ENCODE measurements at places on chromosomes 2 and 18.

- no peak for DNase-seq
These were observed 22.8 kb upstream of the VPS4B start for GRCh38 chr18:63445037-63445436.

DNA sequence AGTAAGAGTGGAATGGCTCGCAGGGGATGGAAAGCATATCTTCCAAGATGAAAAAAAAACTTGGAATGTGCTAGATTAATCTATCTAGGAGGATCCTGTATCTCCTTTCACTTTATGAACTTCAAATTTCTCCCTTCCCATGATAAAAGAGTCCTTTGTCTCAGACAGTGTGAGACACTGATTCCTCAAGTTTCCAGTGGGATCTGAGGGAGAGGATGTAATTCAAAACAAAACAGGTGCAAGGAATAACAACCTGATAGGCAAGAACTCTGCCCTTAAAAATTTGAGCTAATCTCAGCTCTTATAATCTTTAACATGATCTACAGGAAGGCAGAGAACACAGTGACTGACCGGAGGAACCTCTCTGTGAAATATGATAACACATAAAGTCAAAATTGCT, 162.0 kb upstream of the ZFP36L2 start:
- DNase-seq, result no peak

DNA sequence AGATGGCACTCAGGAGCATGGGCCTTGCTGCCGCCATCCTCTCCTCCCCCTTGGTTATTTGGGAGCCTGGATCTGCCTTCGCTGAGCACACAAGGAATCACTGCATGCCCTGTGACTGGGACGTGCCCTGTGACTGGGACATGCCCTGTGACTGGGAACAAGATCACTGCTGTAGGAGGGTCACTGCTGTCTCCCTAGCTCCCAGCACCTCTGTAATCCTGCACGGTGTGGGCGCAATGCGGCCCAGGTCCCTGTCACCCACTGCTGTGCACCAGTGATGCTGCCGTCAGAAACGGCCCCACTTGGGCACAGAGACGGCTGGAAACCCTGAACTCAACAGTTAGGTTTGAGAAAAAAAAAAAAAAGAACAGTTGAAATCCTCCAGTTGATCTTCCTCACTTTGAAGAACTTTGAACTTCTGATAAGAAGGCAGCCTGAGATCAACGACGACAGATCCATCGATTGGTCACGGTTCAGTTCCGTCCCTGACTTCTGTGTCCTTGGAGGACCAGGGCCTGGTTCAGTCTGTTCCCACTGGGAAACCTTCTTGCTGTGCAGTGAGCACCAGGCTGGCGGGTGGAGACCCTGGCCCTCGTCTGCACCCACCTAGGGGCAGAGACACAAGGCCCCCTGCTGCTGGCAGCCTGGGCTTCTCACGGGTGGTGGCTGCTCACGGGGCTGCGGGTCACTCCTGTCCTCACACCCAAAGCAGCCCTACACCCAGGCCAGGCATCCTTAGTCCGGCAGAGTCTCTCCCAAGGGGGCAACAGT, 125.9 kb downstream of the PXDN start:
- no peak for DNase-seq

DNA sequence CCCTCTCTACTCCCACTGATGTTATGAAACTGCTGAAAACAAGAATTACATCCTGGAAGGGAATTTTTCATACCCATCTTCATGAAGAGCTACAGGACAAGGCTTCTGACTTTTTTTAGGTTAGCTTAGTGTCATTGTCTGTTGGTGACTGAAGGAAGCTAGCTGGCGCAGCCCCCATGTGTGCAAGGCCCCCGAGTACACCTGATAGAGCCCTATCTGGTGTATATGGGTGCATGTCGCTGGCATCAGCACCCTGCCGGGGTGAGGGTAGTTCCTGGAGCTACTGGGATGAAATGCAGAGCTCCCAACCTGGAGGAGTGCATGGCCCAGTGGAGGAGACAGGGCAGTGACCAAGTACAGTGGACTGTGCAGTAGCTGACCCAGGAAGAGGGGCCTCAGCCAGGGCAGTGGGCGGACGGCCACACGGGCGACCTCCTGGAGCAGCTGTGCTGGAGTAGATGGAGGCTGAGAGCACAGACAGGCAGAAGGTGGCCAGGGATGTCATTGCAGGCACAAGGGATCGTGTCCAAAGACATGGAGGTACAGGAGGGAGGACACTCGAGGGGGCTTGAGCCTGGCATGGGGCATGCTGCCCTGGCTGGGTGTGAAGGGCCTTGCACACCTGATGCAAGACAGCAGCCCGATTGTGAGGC, 12.1 kb downstream of the IMPA2 start:
- no peak for DNase-seq

GRCh38 chr2:177716484-177716883, 323.9 kb downstream of the AGPS start:
- no peak for DNase-seq

DNA sequence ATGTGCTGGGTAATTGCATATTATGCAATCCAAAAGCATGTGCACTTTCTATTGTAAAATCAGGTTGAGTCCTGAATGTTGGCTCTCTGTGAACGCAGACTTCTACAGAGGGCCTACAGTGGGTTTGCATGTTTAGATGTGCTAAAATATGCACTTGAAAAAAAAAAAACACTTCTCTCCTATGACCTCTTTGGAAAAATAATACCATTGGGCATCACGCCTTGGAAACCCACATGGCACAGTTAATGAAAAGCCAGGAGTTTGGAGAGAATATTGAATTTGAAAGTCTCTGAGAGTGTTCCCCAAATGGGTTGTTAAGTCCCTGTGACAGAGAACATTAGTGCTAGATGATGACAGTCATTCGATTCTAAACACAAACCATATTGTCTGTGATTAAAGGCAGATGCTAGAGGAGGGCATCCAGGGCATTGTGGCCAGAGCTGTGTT, 710.4 kb upstream of the PIK3C3 start:
- DNase-seq, result no peak

- DNase-seq, result no peak
These were observed 74.9 kb upstream of the TAF1B start for GRCh38 chr2:9768388-9768787.

GRCh38 chr2:120536141-120536540, 190.2 kb downstream of the INHBB start:
- DNase-seq, result no peak

- DNase-seq, result no peak
These were observed 708.5 kb upstream of the SLC8A1 start for GRCh38 chr2:41160439-41160838.

GRCh38 chr2:143085125-143085784, 44.0 kb upstream of the ARHGAP15 start:
- no peak for DNase-seq

GRCh38 chr2:1907291-1907690, 163.0 kb upstream of the PXDN start:
- DNase-seq, result no peak

DNA sequence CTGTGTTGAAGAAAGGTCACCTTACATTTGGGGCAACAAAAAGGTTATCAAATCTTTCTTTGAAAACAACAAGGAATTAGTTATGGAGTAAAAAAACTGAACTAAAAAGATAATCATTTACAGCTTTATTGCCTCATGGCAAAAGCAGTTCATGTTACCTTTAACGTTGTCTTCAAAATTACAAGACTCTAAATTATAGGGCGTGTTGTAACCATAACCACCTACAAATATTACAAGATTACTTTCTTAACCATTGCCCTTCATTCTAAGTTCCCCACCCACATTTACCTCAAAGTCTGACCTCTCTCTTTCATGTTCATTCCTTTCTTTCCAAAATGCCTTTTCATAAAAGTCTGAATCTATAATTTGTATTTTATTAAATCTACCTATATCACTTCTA, 74.6 kb upstream of the LRATD1 start:
- DNase-seq, result no peak

GRCh38 chr2:240421381-240421780, 14.1 kb upstream of the GPC1 start:
- DNase-seq, result no peak

DNA sequence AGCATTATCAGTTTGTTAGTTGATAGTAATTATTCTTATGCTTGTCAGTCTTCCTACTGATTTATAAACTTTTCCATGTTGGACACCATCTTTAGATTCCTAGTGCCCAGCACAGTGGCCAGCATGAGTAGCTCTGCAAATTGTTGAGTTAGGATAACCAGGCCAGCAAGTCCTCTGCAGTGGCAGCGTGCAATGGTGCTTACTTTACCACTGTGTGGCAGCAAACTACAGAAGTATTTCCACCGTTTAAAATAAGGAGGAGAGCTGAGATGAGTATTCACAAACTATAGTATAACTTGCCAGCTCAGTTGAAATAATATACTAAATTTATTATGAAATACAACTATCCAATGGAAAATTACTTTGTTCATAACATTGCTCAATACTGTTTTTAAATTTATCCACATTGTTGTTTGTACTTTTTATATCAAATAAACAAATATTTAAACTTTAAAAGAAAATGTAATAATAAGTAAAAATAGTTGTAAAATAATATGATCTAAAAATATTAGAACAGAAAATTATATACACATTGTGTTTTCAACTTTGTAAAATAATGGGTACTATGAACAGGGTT, 9.3 kb upstream of the THADA start:
- peak; percentile 50 for DNase-seq

GRCh38 chr2:48674933-48675332, 57.3 kb downstream of the GTF2A1L start:
- no peak for DNase-seq

DNA sequence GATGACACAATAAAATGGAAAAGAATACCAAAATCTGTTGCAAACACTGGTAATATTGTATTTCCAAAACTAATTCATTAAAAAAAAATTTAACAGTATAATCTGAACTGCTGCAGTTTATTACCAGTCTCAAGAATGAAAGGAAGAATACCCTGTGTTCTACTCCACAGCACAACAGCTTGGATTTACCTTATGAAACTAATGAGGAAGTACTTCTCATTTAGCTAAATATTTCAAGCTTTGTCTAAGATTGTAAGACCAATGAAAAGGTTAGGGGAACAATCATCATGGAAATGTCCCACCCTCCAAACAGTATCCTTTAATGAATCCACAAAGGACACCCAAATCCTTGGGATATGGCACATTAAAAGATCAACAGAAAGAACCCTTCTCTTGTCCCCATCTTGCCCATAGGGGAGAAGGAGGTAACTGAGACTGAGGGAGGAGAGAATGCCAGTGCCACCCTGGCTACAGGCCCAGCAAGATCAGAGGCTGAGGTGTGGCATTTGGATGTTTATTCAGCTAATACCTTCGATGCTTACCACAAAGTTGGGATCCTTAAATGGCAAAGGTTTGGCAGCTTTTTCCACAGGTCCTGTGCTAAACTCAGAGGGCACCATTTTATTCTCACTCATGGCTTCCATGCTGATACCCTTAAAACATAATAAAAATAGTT, 17.7 kb downstream of the INO80C start:
- no peak for DNase-seq

Data from NCI-H226 (cell line).